ENCODE measurements at places on chromosomes 12 and 14.
A peak's percentile ranks its signal among the peaks of the same experiment; 100 is the strongest.

GRCh38 chr14:75605916-75606315, 27.5 kb downstream of the FLVCR2 start:
- no peak for DNase-seq

GRCh38 chr12:100565987-100566545, 7.4 kb upstream of the GAS2L3 start:
- no peak for DNase-seq

GRCh38 chr14:33451211-33451610, 499.7 kb downstream of the EGLN3 start:
- DNase-seq = no peak

DNA sequence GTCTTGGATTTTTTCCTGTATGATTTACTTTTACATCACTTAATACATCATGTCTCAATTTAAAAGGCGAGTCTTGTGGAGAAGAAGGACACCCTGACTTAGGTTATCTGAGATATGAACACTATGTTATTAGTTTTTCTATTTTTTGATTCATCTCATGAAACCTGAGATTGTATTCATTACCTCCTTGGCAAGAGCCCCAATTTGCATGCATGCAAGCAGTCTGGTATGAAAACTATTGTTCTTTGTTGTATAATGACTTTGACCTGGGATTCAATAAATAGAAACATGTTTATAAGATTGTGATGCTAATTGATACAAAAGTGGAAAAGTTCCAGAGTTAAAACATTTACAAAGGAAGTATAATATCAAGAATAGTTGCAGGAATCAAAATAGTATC, 576.1 kb downstream of the NOVA1 start:
- no peak for DNase-seq

DNA sequence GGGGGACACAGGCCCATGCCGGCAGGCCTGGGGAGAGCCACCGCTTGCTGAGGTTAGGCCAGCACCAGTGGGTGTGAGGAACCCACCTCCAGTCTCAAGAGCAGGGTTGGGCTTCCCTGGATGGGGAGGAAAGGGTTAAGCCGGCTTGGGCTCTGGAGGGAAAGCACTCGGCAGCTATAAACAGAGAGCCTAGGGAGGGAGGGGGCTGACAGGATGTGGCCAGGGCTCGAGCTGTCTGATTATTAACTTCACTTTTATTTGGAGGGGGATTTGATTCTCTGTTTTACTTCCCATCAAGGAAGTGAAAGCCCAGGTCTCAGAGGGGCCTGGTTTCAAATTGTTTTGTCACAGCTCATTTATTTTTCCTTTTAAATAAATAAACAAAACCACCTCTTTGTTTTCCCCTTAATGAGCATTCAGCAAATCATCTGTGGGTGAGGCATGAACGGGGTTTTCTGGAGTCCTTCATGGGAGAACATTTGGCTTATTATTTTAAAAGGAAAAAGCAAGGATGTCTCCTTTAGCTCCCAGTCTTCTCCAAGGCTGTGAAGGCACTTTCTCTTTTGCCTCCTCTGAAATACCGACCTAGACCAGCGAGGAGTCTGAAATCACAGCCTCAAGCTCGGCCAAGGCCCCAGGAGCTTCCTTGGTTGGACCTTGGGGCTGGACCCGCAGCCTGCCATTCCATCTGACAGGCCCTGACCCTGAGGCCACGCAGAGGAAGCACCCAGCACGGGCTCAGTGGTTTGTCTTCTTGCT, 21.9 kb upstream of the ZFP36L1 start:
- DNase-seq = peak; percentile 55

DNA sequence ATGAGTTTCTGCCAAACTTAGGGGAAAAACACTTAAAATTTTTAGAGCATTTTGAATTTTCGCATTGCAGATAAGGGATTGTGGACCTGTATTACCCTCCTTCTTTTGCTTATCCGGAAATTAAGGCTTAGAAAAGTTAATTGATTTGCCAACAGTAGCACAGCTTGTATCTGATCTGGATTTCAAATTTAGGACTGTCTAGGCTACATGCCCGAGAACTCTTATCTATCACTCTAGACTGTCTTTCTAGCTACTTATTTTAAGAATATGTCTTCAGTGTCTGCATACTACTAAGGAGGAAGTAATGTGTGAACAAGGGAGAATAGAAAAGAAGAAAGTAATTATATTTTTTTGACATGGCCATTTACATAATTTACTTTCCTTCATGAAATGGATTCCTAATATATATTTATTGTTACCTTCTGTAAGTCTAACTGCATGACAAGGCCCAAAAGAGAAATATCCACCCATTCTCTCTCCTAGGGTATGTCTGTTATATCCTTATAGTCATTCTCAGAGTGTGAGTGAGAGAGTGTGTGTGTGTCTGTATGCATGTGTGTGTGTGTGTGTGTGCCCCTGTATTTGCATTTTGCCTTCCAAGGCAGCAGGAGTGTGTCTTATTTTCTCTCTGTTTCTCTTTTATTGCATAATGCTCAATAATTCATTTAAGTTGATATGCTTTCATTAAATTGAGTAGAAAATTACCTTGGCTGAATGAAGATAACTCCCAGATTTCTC, 132.1 kb downstream of the SLC5A8 start:
- DNase-seq = peak; percentile 53

GRCh38 chr12:40801082-40801481, 108.8 kb downstream of the CNTN1 start:
- DNase-seq = no peak

- DNase-seq = no peak
Observed at GRCh38 chr12:93970900-93971688, 177.3 kb upstream of the PLXNC1 start.

DNA sequence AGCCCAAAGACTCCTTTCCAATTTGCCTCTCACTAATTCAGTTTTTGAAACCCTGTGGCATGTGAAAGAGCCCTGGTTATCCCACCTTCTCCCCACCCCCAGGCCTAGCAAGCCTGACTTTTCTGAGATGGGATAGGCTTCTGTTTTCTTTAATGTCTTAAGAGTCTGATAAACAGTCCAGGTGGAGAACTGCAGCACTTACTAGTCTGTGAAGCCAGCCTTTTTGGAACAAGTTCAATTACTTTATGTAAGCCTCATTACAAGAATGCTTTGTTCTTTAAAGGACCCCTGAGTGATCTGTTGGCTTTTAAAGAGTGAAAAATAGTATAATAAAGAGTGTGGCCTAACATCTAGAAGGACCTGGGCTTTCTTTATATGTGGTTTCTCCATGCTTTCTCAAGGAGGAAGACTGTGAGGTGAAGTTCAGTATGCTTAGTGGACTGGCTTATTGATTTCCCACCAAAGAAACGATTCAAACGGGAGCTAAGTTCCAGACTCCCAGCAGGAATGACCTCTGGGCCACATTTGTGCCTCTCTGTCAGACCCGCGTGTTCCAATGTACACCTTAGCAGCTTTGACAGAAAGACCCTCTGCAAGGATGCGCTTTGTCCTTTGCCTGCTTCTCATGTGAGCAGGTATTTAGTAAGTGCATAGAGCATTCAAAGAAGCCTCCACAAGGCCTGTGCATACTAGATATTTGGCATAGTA, 129.5 kb downstream of the DAAM1 start:
- no peak for DNase-seq

GRCh38 chr12:54225666-54226065, 36.9 kb upstream of the SMUG1 start:
- no peak for DNase-seq

DNA sequence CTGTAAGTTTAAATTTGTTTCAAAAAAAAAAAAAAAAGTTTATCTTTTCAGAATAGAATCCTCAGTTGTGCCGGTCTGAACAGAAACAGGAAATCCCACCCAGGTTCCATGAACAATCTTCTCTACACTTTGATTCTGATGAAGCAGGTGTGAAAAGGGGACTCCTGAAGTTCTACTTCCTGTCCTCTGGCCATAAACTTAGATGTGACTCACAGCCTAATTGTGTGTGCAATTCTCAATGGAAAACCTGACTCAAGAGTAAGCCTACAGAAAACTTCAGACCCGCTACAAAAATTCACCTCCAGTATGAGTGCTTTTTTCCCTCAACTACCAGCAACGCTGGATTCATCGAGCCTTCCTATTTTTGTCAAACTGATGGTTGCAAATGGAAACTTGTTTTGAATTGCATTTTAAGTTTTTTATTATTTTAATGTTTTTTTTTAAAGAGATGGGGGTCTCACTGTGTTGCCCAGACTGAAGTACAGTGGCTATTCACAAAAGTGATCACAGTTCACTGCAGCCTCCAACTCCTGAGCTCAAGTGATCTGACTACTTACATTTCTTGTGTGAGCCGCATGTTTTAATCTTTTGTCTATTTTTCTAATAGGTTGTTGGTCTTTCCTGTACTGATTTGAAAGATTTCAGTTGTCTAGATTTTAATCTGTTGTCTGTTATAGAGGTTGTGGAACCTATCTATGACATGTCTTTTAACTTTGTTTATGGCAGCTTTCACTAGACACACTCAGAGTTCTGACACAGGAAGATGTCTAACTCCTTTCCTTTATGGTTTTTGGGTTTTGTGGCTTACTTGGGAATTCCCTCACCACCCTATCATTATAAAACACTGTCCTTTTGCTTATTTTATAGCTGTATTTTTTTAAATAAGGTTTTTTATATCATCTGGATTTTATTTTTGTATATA, 37.6 kb downstream of the ATG14 start:
- peak; percentile 82 for DNase-seq

DNA sequence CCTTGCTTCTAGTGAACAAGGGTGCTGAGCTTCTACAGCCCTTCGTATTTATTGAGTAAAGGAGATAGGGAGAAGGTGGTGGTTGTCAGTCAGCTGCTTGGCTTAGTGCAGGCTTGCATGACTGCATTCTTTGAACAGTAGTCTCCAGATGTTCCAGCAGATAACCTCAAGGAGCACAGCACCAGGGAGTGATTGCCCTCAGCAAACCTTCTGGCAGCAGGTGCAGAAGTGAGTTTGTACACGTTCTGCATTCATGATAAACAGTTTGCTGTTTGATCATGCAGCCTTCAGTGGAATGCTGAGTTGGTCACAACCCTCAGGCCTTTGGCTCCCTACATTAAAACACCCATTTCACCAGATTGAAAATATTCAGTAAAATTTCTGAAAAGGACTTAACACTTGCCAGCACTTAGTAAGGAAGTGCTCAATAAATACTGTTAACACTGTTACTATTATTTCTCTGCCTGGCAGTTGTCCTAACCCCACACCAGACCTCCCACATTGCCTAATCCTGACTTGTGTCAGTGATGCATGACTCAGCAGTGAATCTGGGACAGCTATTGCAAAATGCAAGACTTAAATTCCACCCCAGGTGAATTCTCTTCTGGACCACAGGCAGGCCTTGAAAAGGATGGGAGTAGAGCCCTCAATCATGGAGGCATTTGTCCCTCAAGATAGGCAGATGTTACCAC, 18.9 kb upstream of the CARMIL3 start:
- DNase-seq = no peak

- peak; percentile 13 for DNase-seq
Observed at GRCh38 chr12:99455350-99456035, 192.1 kb upstream of the GARIN6 start.

GRCh38 chr14:66746316-66747006, 238.5 kb downstream of the GPHN start:
- peak; percentile 23 for DNase-seq

- DNase-seq = no peak
Observed at GRCh38 chr12:119687879-119688278, 19.9 kb downstream of the PRKAB1 start.

DNA sequence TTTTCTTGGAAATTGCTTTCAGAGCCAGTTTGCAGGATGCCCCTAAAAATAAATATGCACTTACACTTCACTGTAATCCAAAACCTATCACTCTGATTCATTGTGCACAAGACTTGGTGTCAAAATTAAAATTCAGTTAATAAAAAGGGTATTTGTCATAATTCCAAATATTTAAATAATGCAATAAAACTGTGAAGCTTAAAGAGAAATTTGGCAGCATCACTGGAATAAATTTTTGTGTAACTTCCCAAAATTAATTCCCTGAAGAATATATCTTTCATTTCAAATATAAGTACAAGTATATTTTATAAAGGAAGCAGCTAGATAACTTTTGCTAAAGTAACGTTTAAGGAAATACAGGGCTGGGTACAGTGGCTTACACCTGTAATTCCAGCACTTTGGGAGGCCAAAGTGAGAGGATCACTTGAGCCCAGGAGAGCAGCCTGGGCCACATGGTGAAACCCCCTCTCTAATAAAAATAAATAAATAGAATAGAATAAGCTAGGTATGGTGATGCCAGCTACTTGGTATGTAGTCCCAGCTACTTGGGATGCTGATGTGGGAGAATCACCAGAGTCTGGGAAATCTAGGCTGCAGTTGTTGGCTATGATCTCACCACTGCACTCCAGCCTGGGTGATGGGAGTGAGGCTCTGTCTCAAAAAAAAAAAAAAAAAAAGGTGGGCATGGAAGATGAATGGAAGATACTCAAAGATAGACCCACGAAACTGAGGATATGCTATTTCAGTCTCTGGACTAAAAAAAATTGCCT, 233.8 kb downstream of the FBXL14 start:
- DNase-seq = no peak

- no peak for DNase-seq
Observed at GRCh38 chr12:29991924-29992323, 208.2 kb upstream of the TMTC1 start.

GRCh38 chr12:66149702-66150398, 19.3 kb upstream of the LLPH start:
- no peak for DNase-seq

GRCh38 chr14:89807892-89808291, 146.6 kb downstream of the EFCAB11 start:
- DNase-seq = no peak

DNA sequence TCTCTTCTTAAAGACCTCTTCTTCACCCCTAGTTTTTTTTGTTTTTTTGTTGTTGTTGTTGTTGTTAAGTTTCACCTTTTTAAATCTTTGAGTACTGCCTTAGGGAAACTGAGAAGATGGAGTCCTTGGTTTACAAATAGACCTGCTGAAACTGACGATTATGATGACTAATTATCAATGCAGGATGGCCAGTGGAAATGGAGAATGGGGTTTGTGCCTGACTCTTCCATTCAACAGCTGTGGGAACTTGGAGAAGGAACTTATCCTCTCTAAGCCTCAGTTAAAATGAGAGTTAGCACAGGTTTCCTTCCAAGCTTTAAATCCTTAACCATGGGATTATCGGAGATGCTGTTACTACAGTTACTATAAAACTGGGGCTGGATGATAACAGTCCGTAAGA, 66.7 kb upstream of the PNMA1 start:
- no peak for DNase-seq

Measured in activated CD4-positive, alpha-beta T cell treated with anti-CD3 and anti-CD28 coated beads, Interleukin-10, Interleukin-2, amounts not matched to agents 100 ng/mL and 50 ng/mL, durations not matched to agents 16 hours and 8 hours (primary cell).